ENCODE measurements at places on chromosomes 12 and 14.

DNA sequence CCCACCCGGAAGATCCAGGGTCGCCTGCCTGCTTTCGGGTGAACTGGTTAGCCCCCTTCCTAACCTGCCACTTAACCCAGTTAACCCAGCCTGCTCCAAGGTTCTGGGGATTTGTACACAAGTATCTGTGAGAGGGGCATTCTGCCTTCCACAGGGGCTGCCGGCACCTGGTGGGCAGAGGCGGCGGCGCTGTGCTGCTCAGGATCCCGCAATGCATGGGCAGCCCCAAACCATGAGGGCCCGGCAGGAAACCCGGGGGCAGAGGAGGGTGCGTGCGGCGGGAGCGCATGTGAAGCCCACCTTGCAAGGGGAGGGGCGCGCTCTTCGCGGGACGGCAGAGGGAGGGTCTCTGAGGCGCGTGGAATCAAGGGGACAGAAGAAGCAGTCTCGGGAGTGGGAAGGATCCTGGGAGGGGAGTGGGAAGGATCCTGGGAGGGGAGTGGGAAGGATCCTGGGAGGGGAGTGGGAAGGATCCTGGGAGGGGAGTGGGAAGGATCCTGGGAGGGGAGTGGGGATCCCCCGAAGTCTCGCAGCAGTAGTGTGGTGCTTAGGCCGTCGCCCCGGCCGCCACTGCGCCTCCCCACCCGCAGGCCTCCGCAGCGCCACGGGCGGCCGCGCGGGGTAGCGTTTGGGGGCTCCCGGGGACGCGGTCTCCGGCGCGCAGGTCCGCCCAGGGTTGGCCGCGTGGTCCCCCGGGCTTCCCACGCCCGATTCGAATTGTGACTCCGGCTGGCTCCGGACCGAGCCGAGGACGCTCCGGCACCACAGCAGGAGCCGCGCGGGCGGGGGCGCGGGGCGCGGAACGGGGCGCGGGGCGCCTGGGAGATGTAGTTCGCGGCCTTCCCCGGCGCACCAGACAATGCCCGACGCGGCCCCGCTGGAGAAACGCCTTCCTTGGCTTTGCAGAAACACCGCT, 4.9 kb upstream of the MTA1 start:
- peak; percentile 79 for DNase-seq

- no peak for DNase-seq
Measured at GRCh38 chr12:93847517-93848474, 170.6 kb downstream of the CRADD start.

- no peak for DNase-seq
Measured at GRCh38 chr14:65101631-65102440, 481 bp downstream of the MAX start.

DNA sequence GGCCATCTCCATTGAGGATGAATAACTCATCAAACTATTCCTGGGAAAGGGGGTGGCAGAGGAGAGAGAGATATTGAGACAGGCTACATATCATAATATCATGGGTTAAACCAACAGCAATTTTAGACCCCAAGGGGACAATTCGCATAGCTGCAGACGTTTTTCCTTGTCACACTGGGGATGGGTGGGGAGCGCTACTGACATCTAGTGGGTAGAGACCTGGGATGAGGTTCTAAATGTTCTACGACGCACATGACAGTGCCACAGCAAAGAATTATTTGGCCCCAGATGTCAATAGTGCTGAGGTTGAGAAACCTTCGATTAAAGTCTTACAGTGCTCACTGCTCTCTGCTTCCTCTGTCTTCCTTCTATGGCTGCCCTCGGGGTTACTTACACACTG, 425.6 kb downstream of the NRXN3 start:
- DNase-seq, result peak; percentile 22

DNA sequence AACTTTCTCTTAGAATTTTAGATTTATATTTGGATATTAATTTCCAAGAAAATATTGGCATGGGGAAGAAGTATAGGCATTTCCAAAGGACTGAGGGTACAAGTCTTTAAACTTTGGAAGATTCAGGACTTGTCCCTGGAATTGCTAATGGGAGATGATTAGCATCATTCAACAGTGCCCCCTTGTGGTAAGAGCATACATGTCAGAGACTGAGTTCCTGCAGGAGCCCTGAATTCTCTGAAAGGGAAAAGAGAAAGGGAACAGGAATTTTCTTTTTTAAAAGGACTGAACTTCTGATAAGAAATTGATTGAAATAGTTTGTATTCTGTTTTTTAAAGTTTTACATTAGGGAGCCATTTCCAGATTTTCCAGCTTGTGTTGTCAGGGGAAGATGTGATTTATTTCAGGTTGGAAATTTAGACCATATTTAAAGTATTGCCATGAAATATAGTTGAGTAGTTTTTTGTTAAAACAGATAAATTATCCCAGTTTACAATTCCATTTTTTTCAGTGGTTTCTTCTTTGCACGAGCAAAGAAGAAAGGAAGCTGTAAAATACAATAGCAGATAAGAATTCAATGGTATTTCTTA, 44.0 kb upstream of the REP15 start:
- DNase-seq, result peak; percentile 90

All from Ammon's horn (tissue), 1 donor.